Left cardiac atrium (tissue), 4 donors: ENCODE measurements at places on chromosomes 7 and 10.

DNA sequence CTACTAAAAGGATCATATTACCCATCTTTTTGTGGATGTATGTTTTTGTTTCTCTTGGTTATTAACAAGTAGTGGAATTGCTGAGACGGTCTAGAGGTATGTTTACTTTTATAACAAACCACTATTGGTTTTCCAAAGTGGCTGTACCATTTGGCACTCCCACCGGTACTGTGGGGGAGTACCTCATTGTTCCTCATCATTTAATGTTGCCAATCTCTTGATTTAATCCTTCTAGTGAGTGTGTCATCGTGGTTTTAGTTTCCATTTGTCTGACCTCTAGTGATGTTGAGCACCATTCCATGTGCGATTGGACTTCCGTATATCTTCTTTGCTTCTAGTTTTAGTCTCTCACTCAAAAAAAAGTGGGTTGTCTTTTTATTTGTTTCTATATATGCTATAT is 50.4 kb downstream of the RBM33 start:
- no peak for DNase-seq

DNA sequence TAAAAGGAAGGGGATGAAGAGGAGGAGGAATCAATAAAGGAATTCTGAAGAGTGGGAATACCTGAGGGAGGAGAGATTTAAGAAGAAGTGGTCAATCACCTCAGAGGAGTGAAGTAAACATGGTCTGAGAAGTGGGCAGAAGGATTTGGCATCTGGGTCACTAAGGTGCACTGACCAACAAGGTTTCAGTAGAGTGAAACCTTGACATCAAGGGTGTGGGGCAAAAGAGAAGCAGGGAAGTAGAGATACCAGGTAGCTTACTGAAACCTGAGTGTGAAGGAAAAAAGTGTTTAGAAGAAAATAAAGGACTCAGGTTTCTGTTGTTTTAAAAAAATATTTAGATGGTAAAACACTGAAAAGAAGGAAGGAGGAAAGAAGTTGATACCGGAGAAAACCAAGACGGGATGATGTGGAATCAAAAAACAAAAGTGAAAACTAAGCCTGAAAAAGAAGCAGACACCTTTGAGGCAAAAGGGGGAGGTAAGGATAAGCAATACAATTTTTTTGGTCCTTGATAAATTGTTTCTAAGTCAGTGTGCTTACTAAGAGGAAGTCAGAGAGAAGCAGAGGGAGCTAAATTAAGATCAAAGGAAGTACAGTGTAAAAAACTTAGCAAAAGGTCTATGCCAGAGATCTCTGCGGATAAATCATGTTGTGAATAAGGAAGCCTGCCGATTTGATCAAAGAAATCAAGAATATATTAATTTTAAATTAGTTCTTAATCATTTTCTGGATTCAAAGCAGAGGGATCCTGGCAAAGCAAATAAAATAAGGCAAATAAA is 137.2 kb upstream of the GPR22 start:
- DNase-seq: no peak

GRCh38 chr7:131224996-131225395 is 102.7 kb upstream of the MKLN1 start:
- DNase-seq: no peak

GRCh38 chr7:124954790-124955189 is 25.2 kb upstream of the POT1 start:
- DNase-seq: no peak

DNA sequence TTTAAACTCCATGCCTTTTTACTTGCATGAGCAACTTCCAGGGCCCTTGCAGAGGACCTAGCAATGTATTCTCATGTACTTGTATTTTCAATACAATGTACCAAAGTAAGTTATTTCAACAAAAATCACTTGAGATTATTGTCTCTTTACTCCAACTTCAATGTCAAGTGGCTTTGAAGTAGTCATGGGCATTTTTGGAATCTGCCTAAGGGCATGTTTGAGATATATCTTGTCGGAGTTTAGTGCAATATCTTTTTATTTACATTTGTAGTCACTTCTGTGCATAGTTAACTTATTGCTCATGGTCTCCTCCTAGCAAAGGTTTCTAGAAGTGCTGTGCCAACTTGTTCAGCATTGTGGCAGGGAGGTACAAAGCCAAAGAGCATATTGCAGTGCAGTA is 508.7 kb upstream of the SEMA3D start:
- DNase-seq: no peak

GRCh38 chr7:107480932-107481331 is 11.1 kb downstream of the GPR22 start:
- DNase-seq: no peak

DNA sequence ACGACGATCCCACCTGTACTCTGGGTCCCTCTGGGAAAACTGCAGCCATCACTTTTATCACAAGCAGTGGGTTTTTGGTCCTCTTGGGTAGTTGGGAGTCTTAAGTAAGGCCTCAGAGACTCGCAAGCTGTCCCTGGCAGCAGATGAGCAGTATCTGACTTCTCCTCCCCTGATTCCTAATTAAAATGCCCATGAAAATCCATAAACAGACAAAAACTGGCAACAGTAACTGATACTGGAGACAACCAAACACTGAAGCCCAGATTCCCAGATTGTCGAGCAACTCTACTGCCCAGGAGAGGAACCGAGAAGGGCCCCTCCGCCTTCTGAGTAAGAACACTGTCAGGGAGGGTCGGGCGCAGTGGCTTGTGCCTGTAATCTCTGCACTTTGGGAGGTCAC is 333.8 kb downstream of the CALN1 start:
- no peak for DNase-seq

GRCh38 chr7:158357106-158357897 is 230.3 kb downstream of the PTPRN2 start:
- no peak for DNase-seq
